NCI-H748 treated with DMSO at 0.1 percent for 48 hours (cell line): ENCODE measurements at places on chromosomes 11 and 22.
A peak's percentile ranks its signal among the peaks of the same experiment; 100 is the strongest.

- no peak for DNase-seq
Observed at GRCh38 chr11:93082900-93083299, 113.4 kb downstream of the MTNR1B start.

DNA sequence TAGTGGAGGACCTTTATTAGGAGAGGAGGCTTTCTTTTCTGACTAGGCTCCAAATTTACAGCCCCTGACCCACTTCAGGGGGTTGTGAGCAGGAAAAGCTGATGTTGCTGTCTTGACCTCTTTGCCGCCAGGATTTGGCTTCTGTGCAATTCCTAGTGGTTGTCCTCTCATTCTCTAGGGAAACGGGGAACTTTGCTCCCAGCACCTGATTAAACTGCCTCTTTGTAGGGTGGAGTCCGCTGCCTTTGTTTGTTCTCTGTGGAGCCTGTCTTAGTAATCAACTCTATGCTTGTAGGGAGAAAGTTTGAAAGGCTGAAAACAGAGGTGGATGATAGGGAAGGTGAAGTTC is 16.3 kb downstream of the CTNND1 start:
- no peak for DNase-seq

DNA sequence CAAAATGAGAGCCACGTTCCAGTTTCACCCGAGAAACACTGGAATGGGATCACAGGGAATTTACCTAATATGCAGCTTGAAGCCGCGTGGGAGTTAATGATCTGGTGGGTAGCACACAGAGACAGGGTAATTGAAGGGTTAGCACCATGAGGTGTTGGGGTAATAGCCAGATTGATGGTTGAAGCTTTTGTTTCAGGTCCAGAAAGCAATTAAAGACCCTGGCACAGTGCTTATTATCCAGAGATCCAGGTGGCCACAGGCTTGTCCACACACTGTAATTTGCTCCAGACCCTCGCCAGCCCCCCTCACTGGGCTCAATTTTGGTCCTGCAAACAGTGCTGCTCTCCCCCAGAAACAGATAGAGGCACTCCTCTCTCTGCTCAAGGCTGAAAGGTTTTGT is 282.5 kb upstream of the ISX start:
- no peak for DNase-seq

DNA sequence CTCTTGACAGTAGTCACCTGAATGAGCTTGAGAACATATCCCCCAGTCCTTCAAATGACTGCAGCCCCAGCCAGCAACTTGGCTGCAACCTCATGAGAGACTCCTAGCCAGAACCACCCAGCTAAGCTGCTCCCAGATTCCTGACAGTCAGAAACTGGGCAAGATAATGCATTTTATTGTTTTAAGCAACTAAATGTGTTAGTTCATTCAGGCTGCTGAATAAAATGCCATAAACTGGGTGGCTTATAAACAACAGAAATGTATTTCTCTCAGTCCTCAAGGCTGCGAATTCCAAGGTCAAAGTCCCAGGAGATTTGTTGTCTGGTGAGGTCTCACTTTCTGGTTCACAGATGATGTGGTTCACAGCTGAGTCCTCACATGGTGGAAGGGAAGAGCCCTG is 5.8 kb upstream of the PAMR1 start:
- no peak for DNase-seq

DNA sequence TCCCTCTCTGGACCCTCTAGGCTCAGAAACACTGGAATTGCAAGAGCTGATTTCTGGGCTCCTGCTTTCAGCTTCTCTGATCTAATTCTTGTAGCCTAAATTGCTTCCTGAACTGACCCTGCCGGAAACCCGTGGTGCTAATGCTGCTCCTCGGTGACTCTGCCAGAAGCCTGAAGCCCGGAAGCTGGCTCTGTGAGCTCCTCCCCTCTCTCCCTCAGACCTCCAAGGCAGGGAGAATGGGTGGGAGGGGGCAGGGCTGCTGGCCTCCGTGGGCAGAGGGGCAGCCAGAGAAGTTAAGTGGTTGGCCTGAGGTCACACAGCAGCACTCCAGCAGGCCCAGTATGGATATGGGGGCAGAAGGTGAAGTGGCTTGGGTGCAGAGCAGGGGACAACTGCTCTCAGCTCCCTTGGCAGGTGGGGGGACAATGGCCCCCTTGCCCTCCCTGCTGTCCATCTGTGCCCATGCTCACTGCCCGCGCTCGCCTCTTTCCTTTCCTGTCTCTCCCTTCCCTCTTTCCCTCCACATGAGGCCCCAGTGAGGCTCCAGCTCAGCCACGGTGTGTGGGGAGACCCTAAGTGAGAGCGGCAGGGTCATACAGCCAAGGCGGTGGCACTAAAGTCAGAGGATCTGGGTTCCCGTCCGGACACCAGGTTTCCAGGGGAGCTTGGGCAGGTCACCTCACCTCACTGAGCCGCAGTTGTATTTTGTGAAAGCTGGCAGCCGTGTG is 16.2 kb downstream of the CAPN5 start:
- DNase-seq, result no peak

DNA sequence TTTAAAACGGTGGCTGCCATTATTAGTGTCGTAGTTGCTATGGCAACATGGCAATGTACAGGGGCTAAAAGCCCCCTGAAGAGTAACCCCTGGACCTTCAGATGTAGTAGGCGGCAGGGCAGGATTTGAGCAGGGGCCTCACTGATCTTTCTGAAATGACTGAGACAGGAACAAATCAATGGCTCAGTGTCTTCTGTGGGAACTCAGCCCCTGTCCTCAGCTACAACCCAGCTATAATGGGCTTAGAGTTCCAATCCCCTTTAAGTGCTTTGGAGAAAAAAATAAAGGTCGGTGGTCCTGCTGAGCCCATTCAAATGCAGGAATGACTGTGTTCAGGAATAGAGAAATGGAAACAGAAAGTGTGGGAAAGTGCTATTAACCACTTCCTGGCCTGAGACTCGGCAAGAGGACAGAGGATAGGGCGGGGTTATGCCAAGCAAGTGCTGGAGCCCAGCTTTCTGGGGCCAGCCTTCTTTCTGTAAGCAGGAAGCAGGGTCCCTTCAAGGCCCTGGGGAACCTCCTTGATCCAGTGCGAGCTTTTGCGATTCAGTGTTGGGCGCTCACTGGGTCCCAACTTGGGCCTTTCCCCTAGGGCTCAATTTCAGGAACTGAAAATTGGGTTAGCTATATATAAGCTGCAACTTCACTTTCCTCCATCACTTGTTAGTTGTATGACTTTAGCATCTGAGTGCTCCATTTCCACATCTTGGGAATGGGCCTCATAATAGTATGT is 6.1 kb upstream of the CD82 start:
- no peak for DNase-seq

GRCh38 chr22:23516304-23516703 is 63.8 kb downstream of the IGLL1 start:
- no peak for DNase-seq

- no peak for DNase-seq
Observed at GRCh38 chr22:50399751-50400331, 56.7 kb downstream of the PPP6R2 start.

DNA sequence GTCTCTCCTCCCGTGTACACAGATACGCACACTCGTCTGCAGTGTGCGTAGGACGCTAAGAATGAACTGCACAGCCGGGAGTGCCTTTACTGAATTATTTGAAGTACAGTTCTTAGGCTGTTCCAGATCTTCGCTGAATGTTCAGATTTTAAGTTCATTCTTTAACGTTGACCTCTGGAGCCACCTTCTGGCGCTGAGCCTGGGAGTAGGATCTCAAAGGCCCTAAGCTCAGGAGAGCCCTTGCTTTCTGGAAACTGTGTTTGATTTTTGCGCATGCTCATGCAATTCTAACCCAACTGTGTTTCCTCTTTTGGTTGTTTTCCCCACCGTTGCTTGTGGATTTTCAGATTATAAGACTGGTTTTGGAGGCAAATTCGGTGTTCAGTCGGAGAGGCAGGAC is 22.8 kb downstream of the CTTN start:
- DNase-seq, result no peak

- no peak for DNase-seq
Observed at GRCh38 chr11:17102462-17102861, 25.0 kb upstream of the RPS13 start.

DNA sequence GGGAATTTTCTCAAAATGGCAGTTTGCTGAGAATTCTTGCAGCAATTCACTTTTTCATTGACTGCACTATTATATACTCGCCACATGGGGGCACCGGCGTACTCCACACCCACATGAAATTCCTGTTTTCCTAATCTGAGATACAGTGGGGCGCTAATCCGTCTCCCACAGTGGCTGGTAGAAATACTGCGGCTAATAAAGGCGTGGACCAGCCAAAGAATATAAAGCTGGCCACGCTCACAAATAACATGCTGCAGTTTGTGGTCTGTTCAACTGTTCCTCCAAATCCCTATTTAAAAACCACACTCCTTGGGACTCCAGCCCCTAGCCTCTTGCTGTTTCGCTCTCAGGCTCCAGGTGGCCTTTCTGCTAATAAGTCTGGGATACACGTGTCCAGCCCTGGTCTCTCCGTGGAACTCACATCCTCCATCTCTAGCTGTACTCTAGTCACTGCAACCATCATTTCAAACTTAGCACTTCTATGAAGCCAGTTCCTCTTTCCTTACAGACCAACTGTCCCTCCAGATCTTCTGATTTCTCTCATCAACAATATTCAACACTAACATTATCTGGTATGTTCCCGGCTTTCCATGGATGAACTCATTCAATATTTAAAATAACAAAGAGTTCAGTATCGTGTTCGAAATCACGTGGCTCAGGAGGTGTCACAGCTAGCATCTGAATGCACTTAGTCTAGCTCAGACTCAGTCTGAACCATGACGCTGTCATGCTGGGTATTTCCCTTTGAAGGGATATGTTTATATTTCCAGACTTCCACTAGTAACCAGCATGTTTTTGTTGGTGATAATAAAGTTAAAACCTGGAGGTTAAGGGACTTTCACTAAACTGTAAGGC is 22.0 kb downstream of the TBRG1 start:
- peak; percentile 32 for DNase-seq

- DNase-seq, result no peak
Observed at GRCh38 chr11:12764187-12764914, 90.1 kb downstream of the TEAD1 start.

DNA sequence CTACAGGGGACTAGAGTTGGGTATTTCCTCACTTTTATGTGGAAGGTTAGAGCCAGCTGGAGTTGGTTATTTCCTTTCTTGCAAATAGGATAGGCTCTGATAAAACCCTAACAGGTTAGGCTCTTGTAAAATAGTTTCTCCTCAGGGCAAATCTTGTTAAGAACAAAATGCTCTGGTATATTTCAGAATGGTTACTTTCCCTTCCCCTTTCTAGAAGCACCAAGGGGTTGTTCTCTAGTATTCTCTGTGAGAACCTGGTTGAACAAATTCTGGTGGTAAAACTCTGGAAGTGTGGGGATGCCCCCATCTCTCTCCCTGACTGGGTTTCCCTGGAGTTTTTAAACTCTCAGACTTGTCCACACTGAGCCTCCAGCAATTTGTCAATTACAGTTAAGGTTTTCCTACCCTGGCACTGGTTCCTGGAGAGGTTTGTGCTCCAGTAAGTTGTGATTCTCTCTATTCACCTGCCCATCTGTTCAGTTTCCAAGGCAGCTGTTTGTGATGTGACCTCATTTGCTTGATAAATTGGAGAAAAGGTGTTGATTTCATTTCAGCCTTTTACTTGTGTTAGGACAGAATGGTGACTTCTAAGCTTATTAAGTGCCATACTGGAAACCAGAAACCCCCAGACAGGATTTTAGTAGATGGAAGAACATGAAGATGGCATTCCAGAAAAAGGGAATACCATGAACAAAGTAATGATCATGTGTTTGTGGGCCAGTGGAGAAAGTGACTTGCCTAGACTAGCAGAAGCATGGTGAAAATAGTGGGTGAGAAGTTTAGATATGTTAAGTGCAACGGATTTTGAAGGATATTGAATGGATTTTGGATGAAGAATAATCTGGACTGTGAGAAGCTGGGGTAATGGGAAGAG is 64.6 kb downstream of the EXT2 start:
- DNase-seq, result no peak
